ENCODE measurements at places on chromosomes 1 and 21.
A peak's percentile ranks its signal among the peaks of the same experiment; 100 is the strongest.

- DNase-seq, result no peak
Observed at GRCh38 chr1:160410406-160411005, 10.1 kb downstream of the VANGL2 start.

- DNase-seq, result peak; percentile 91
Observed at GRCh38 chr1:160629286-160630210, 17.3 kb downstream of the SLAMF1 start.

GRCh38 chr1:193846876-193847604, 660.6 kb upstream of the B3GALT2 start:
- no peak for DNase-seq

GRCh38 chr1:227896710-227897655, 50.7 kb downstream of the WNT9A start:
- DNase-seq, result no peak

- peak; percentile 90 for DNase-seq
Observed at GRCh38 chr1:230104395-230105244, 37.6 kb downstream of the GALNT2 start.

DNA sequence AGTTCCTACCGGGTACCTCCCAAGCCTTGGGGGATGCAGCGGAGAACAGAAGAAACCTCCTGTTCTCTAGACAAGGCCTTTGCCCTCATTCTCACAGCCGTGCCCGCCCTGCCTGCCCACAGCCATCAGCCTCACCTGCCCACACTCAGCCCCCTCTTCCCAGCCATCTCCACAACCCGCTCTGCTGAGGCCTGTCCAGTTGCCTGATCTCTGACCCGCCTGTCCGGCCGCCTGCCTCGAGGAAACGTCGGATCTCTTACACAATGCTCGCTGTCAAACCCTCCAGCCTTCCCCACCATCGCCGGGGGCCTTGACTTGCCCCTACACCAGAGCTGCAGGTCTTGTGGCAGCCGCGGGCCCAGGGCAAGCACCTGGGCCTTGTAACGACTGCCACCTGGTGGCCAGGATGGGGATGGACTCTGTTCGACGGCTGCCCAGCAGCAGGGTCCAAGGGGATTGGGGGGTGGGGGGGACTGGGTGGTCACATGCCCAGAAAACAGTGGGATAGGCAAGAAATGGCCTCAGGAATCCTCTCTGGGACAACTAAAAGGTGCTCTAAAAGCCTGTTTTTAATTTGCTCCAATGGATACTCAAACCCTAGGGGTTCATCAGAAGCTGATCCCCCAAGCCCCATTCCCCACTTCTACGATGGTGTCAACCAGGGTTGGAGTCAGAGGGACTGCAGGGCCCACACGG, 31.0 kb downstream of the SLC45A1 start:
- DNase-seq, result peak; percentile 72

DNA sequence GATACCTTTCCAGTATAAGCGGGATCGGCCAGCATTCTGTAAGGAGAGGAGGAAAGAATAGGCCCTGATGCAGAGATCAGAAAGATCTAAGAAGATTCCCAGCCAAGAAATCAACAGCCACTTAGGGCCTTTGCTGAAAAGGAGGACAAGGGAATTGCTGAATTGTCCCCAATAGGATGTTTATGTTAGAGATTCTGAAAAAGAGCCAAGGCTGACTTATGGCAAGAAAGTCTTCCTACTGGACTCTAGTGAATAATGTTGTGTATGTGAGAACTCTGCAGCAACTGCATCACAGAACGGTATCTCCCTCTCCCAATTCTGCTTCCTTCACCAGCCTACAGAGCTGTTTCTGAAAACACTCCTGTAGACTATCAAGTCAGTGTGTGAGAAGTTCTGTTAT, 298.0 kb upstream of the CXADR start:
- no peak for DNase-seq

- no peak for DNase-seq
Observed at GRCh38 chr1:156747742-156748669, 3.5 kb downstream of the HDGF start.

DNA sequence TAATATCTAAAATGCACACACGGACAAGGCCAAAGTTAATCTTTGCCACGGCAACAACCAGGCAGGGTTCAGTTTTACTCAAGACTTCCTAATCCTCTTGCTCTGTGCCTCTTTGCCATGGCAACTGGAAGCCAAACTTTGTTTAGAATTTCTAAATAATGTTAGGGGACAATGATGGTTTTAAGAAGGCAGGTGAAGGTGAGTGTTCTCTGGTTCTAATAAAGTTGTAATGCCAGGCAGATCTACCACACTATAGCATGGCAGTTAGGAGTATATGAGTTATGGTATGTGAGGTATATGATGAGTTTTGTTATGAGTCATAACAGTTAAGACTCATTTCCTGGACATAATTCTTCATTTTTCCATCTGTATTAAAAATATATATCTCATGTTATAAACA, 2.7 kb downstream of the PTPRC start:
- peak; percentile 69 for DNase-seq

DNA sequence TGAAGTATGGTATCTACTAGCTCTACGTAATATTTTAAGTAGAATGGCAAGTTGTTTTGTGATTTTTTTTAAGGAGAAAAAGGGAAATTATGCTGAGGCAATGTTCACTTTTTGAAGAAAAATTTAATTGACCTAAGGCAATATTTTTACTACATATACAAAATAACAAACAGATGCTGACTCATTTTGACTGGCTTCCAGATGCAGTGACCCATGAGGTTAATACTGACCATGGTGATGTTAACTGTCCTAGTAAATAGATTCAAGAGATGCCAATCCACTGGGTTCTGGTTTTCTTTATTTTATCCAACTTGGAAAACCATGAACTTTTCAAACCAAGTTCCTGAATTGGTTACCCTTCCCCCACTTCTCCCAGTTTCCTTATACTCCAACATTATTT, 154.9 kb downstream of the CRB1 start:
- DNase-seq, result no peak

DNA sequence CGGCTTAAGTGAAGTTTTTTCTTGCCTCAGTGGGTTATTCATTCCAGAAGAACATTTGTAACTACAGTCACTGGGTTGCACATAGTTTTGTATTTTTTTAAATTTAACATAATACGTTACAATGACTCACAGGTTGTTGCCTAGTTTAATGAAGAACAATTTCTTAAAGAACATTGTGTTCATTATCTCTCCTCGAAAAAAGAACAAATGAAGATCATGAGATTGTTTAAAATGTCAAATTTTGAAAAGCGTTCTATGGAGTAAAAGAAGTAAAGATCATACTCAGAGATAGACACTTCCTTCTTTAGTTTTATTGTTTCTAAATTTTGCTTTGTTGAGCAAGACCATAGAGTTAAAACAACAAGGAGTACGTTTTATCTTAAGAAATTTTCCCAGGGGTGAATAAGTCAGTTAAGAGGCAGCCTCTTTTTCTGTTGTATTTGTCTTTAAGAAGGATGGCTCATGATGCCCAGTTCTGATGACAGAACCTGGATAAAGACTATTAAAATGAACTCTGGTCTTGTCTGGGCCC, 10.5 kb upstream of the SLAMF1 start:
- DNase-seq, result peak; percentile 73

DNA sequence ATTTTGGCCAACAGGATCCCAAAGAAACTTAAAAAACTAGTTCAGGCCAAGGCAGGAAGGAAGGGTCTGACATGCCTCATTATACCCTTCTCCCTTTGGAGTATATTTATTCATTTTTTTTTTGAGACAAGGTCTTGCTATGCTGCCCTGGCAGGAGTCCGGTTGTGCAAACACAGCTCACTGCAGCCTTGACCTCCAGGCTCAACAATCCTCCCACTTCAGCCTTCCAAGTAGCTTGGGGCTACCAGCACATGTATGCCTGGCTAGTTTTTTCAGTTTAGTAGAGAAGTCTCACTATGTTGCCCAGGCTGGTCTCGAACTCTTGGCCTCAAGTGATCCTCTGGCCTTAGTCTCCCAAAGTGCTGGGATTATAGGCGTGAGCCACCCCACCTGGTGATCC, 5.2 kb downstream of the YARS1 start:
- DNase-seq, result no peak

GRCh38 chr1:36160949-36161485, 5.1 kb downstream of the MAP7D1 start:
- peak; percentile 77 for DNase-seq

- DNase-seq, result no peak
Observed at GRCh38 chr1:45957684-45958083, 154.3 kb downstream of the MAST2 start.

DNA sequence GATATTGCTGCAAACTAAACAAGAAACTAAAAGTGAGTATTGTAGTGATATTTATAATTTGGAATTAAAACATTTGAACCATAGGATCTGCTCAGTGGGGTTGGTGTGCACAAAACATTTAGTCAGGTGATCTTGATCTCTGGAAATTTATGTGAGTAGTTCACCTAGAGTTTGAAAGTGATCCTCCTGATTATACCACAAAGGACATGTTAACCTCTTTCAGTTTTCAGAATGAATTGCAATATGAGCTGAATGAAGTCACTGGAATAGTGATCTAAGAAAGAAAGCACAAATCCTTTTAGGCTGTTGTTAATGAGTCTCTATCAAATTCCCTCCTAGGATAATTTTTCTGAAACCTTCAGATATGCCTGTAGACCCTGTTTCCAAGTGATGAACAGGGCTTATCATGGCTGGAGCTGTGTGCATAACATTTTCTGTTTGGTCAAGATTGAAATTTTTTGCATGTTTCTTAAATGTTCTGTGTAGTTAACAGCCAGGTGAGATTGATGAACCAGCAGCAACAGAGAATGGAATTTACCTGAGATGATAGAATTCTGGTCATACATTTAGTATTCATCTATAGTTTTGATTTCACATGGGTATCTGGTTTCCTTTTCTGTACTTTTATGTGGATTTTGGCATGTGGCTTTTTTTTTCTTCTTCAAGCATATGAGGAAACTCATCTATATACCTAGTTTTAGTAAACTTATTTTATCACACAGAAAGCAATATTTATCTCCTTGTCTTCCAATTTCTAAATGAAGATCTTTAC, 25.5 kb downstream of the CDC14A start:
- no peak for DNase-seq

DNA sequence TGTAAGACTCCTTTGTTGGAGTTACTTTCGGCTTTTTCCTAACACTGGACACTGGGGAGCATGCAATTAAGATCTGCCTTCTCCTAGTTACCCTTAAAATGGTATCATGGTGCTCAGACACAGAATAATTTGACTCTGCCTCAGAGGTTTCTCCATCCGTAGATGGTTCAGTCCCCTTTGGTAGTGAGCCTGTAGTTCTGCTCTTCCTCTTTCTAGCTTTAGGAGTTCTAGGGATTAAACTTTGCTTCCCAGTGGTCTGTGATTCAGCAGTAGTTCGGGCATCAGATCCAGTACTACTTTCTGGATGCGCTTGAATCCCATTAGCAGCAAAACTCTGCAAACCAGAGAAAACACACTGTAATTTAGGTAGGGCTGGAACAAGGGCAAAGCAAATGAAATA, 1.5 kb downstream of the DNTTIP2 start:
- no peak for DNase-seq
